Activated T-helper 17 cell treated with anti-CD3 and anti-CD28 coated beads, Interleukin-2, amount 50 U/mL, for 72 hours (primary cell): ENCODE measurements at places on chromosomes 13 and 19. TPM values are rescaled to one million over a fixed set of nuclear protein-coding genes. Genes with fewer than 3 reads are reported as not detected.

ZNF155 gene
- 3.6 TPM for total RNA-seq

KLHL1 gene
- not detected for total RNA-seq

GGN gene
- not detected for total RNA-seq

CNFN gene
- 0.54 TPM for total RNA-seq

POMP gene
- total RNA-seq, result 71.3 TPM

CYP4F8 gene
- total RNA-seq, result not detected

NDUFS7 gene
- 51.5 TPM for total RNA-seq

TNNI3 gene
- not detected for total RNA-seq

OR7D2 gene
- not detected for total RNA-seq

KLK2 gene
- not detected for total RNA-seq

AMH gene
- total RNA-seq, result 6.1 TPM

SRRM5 gene
- total RNA-seq, result 0.74 TPM

R3HDM4 gene
- total RNA-seq, result 79.3 TPM

CPB2 gene
- not detected for total RNA-seq

ERICH4 gene
- total RNA-seq, result not detected

MBD3L3 gene
- not detected for total RNA-seq

POLD1 gene
- 202 TPM for total RNA-seq

ZNF823 gene
- total RNA-seq, result 1.9 TPM

FBL gene
- 513 TPM for total RNA-seq

ZNF548 gene
- total RNA-seq, result 48.5 TPM

CGB3 gene
- not detected for total RNA-seq

ZNF471 gene
- 1.2 TPM for total RNA-seq

PSMD8 gene
- total RNA-seq, result 242 TPM

ZNF583 gene
- total RNA-seq, result 3.8 TPM

GNG7 gene
- total RNA-seq, result 0.29 TPM

OSCAR gene
- total RNA-seq, result 0.58 TPM

VAV1 gene
- 110 TPM for total RNA-seq

CEACAM7 gene
- not detected for total RNA-seq

ZNF813 gene
- total RNA-seq, result 3.4 TPM

TMPRSS9 gene
- total RNA-seq, result not detected

EDNRB gene
- total RNA-seq, result not detected

ZMYM5 gene
- 11.6 TPM for total RNA-seq

OR7C1 gene
- total RNA-seq, result not detected

FXYD7 gene
- 0.40 TPM for total RNA-seq

ADGRE1 gene
- total RNA-seq, result 6.9 TPM

FARP1 gene
- 1.7 TPM for total RNA-seq

ZNF568 gene
- total RNA-seq, result 6.7 TPM

LHFPL6 gene
- total RNA-seq, result 7.5 TPM

CLC gene
- not detected for total RNA-seq

ATP7B gene
- 1.2 TPM for total RNA-seq

ZNF285 gene
- total RNA-seq, result 1.9 TPM

MOB3A gene
- 271 TPM for total RNA-seq

KLK7 gene
- total RNA-seq, result not detected

NDUFA7 gene
- total RNA-seq, result 42.6 TPM

SSC5D gene
- total RNA-seq, result 0.41 TPM

VSTM1 gene
- not detected for total RNA-seq

CGB8 gene
- total RNA-seq, result not detected

PSG3 gene
- 0.19 TPM for total RNA-seq

ZNF227 gene
- 16.7 TPM for total RNA-seq

CEACAM4 gene
- not detected for total RNA-seq

CRLF1 gene
- not detected for total RNA-seq
